ENCODE measurements at places on chromosomes 1 and 21.

- no peak for DNase-seq
Measured at GRCh38 chr1:205026181-205026580, 16.8 kb upstream of the CNTN2 start.

- no peak for DNase-seq
Measured at GRCh38 chr1:109986054-109986444, 1.5 kb downstream of the AHCYL1 start.

- DNase-seq = no peak
Measured at GRCh38 chr1:31374511-31375196, 1.8 kb upstream of the FABP3 start.

- peak; percentile 81 for DNase-seq
Measured at GRCh38 chr1:17119076-17119772, at the start of gene PADI2. PADI2 (minus strand) TSS chr1:17119451; CDS start chr1:17119371, 80 bp downstream.

DNA sequence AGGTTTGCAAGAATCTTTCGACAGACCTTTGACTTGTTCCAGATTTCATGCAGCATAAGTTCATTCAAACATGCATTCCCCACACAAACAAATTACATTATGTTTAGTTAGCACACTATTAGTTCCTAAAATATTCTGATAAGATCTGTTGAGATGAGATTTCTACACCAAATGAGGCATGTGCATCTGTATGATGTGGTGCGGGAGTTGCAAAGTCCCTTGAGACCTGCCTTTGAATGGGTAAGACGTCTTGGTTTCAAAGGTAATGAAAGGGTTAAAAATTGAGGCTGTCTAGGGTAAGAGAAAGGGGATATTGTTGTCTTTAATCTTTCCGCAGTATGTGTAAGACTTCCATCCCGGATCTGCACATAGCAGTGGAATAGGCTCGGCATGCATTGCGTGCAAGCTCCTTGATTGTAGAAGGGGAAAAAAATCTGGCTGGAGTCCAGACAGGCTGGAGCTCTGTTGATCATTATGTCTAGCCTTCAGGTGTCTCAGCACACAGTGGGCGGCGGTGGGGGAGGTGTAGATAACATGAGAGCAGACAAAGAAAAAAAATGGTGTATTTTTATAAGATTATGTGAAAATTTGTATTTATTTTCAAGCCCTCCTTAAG lies 296.6 kb downstream of the PTPRC start:
- peak; percentile 81 for DNase-seq

DNA sequence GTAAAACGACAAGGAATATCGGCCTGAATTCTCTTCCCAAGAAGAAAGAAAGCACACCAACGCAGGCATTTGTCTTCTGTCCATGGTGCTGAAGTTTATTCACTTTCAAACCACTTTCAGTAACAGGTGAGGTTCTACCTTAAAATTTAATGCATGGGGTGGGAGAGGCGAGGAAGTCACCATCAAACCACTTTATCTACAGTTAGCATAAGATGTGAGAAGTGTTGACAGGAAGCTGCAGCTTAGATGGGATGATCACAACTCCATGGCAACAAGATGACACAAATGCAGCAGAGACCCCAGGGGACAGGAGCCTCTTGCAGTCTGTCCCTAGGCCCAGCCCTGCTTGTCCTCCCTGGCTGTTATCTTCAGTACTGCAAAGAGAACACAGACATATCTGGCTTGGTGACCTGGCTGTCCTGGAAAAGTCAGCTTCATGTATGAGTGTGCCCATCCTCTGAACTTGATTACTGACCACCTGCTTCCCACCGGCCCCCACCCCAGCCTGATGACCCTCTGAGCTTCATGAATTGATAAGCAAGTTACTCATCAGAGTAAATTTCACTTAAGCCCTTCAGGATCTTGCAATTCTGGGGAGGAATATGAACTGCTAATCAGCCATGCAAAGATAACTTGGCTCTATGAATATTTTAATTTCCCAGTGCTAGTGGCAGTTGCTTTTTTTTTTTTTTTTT lies 1.8 kb downstream of the NPPA start:
- no peak for DNase-seq

All from activated CD4-positive, alpha-beta T cell treated with anti-CD3 and anti-CD28 coated beads for 36 hours (primary cell).